ENCODE measurements at places on chromosomes 6 and 20.
A peak's percentile ranks its signal among the peaks of the same experiment; 100 is the strongest.

DNA sequence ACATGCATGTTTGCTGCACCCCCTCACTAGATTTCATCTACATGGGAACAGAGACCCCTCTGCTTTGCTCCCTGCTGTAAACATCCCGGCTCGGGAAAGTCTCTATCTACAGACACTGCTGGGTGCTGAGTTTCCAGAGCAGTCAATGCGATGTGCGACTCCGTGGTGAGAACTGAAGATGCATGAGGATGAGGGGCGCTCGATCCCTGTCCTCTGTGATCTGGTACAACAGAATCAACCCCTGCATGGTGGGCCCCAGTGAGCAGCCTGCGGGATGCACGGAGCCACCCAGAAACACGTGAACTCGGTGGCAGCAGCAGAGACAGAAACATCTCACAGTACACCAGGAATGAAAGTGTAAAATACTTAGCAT, 83.1 kb downstream of the THBS2 start:
- DNase-seq = no peak

DNA sequence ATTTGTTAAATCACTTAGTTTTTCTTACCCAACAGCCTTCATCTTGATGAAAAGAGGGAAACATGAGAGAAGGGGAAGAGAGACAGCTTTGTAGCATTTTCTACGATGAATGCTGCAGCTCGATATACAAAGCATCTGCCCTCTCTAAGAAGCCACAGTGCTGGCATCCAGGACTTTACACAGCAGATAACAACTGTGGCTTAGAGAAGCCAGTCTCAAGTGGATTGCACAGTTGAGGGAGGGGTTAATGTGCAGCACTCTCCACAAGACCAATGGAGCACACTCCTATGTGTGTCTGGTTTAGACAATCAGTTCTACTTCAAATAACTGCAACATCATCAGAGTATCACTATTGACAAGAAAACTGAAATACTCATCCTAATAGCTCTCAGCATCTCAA, 5.8 kb downstream of the C6orf120 start:
- DNase-seq = no peak

DNA sequence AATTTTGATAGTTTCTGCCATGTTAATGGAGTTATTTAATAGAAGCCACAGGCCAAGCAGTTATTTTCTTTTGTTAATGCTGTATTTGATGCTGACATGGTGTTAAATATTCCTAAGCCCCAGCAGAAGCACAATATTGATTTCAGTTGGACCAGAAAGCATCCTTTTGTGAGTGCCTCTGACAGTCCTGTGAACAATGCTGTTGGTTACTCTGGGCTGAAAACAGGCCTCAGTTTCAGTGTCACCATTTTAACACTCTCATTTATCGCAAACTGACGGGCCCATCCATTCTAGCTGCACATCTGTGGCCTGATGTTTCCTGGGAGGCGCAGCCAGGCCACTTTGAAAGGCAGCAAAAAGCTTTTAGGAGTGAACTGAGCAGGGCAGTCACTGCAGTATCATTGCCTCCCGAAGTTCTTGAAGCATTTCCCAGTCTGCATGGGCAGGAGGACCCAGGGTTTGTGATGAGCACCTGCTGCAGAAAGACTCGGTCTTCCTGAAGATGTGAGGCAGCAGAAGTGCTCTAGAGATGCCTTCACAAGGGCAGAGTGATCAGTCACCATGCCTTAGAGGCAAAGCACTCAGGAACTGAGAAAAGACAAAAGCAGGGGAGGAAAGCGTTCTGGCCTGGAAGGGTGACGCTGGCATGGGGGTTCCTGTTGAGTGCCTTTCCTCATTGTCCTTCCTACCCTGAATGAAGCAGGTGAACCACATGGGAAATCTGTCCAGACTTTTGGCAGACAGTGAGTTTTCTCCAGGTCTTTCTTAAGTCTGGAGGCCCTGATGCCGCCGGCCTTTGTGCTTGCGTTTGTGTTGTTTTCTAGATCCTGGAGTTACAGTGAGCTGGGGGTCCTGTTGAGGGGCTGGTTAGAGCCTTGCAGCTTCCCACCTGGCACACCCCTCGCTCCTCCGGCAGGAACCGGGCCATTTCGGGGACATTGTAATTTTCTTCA, 74.0 kb downstream of the ZDHHC14 start:
- DNase-seq = no peak

GRCh38 chr6:114158411-114158810, 184.4 kb downstream of the HS3ST5 start:
- no peak for DNase-seq

DNA sequence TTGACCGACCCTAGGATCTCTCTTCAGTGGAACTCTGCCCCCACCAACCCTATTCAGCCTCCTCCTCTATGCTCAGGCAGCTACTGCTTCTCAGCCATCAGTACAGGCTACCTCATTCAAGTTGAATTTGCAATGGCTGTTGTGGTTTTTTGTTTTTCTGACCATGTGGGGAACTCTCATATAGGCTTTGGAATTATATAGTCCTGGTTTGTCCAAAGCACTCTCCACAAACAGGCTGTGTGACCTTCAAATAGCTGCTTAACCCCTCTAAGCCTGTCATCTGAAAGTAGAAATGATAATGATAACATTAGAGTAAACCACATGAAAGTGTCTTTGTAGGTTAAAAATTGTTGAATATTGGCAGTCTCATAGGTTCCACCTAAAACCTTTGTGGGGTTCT, 80.3 kb downstream of the UNC5CL start:
- DNase-seq = no peak

GRCh38 chr6:80438772-80439171, 332.3 kb downstream of the BCKDHB start:
- no peak for DNase-seq

- no peak for DNase-seq
Measured at GRCh38 chr20:53598140-53599043, 4.8 kb upstream of the ZNF217 start.

DNA sequence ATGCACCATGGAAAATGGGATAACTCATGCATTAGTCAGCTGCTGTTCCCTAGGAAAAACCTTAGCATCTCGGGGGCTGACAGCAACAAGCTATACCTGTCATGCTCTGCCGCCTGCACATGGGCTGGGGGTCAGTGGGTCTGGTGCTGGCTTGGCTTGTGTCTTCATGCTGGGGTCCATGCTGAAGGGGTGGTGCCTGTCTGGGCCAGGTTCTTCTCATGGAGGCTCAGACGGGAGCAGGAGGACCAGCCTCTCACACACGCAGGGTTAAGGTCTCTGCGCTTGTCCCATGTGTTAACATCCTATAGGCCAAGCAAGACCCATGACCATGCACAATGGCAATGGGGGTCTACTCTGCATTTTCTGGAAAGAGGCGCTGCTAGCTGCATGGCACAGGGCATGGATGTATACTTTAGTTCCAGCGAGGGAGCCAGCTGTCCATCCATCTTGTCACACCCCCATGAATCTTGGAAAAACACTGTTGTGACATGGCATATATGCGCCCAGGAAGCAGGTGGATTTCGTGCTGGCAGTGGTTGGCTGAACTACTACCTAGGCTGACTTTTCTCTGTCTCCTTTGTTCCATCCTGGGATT, 24.6 kb upstream of the CST3 start:
- DNase-seq = no peak

DNA sequence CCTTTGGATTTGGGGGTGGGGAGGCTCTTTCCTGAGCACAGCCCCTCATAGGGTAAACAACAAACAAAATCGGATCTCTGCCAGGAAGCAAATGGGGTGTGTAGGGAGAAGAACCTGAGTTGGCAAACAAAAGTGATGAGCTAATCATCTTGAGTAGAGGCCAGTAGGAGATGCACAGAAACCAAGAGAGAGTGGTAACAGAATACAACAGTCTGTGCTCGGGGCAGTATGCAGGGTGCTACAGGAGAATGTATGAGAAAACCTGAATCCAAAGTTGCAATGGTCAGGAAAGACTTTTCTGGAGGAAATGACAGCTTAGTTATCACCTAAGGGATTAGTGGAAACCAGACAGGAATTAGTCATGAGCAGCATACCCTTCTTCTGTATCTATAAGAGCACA, 177.8 kb downstream of the CDKAL1 start:
- DNase-seq = no peak

DNA sequence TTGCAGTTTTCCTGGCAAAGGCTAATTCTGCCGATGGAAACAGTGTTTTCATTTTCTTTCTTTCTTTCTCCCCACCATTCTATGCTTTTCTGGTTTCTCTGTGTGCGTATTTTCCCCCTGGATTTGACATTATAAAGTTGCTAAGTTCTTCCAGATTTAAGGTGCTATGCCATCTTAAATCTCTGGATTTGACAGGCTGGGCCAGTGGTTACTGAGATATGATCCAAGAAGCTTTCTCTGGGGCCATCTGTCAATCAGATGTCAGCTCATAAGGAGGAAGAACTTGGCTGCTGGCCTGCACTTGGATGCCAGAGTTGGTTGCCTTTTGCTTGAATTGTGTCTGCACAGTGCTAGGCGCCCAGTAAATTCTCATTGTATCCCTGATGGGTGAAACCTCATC, 39.7 kb downstream of the SLC2A10 start:
- DNase-seq = no peak

DNA sequence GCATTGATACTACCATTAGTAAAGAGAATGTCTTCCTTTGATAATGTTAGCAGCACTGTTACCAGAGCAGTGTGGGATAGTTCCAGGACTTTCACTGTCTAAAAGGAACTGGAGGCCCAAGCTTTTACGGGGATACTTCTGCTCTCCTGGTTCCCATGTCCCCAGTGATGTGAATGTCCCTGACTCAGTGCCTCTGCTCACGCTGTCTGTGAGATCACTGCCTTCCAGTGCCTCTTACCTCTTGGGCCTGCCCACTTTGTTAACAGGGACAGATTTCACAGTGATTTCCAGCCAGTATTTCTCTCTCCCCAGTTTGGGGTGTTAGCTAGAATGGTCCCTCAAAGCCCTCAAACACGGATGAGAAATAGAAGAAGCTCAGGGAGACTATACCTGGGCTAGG, 14.4 kb downstream of the PTPRA start:
- DNase-seq = no peak

DNA sequence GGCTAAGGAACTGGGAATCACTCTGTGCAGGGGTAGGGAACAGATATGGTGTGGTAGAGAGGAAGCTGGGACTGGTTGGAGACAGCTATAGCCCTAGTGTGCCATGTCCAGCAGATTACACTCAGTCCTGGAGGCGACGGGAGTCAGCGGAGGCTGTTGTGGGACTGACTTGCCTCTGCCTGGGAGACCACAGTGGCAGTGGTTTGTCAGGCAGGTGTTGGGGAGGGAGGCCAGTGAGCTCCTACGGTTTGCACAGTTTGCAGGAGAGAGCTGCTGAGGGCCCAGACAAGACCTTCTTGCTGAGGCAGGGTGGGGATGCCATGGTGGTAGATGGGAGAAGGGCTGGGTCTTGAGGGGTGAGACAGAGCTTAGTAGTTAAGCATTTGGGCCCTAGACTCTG, 4.9 kb downstream of the PLCG1 start:
- DNase-seq = no peak

- no peak for DNase-seq
Measured at GRCh38 chr6:32529697-32530430, at the start of gene HLA-DRB5. HLA-DRB5 (minus strand) TSS chr6:32530287; CDS start chr6:32530224, 63 bp downstream.

GRCh38 chr20:38212806-38213606, 47.5 kb downstream of the KIAA1755 start:
- DNase-seq = no peak

DNA sequence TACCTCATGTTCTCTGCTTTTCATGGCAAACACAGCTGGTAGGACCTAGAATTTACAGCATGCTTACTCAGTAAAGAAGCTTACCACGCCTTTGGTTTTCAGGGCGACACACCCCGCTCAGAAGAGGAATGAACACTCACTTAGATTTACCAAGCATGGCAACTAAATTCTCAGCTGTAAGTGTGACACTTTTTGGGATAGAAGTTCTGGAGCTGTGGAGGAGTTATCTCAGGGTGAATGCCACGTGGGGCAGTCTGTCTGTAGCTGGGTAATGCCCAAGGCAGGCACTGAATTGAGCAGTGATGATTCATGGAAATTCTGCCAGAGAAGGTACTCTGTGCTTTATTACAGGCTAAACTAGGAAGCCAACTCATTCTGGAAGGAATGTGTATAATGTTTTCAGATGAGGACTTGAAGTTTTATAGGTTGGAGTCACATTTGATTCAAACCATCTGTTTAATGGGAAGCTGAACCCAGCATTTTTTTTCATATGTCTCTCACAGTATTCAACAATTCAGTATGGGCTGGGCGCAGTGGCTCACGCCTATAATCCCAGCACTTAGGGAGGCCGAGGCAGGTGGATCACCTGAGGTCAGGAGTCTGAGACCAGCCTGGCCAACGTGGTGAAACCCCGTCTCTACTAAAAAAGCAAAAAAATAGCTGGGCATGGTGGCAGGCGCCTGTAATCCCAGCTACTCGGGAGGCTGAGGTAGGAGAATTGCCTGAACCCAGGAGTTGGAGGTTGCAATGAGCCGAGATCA, 3.5 kb upstream of the PRIM2 start:
- DNase-seq = no peak

- peak; percentile 69 for DNase-seq
Measured at GRCh38 chr20:20452254-20452676, 84.4 kb downstream of the INSM1 start.

- no peak for DNase-seq
Measured at GRCh38 chr20:43571310-43571709, 12.5 kb downstream of the SGK2 start.

- DNase-seq = no peak
Measured at GRCh38 chr6:135675862-135676261, 175.6 kb upstream of the PDE7B start.

DNA sequence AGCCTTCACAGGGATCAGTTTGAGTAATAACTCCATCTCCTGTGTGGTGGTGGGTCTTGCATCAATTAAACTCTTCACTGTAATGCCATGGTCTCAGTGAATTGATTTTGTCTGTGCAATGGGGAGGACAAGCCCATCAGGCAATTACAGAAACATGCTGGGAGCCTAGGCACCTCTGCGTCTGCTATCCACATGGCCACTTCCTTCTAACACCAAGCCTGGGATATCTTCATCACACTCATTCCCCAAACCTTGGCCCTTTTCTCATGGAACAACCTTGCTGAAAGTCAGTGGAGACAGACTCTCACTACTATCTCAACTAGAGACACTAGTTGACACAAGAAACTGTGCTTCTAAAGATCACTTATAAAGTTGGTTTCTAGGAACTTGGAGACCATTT, 210.1 kb upstream of the SHLD1 start:
- DNase-seq = no peak

DNA sequence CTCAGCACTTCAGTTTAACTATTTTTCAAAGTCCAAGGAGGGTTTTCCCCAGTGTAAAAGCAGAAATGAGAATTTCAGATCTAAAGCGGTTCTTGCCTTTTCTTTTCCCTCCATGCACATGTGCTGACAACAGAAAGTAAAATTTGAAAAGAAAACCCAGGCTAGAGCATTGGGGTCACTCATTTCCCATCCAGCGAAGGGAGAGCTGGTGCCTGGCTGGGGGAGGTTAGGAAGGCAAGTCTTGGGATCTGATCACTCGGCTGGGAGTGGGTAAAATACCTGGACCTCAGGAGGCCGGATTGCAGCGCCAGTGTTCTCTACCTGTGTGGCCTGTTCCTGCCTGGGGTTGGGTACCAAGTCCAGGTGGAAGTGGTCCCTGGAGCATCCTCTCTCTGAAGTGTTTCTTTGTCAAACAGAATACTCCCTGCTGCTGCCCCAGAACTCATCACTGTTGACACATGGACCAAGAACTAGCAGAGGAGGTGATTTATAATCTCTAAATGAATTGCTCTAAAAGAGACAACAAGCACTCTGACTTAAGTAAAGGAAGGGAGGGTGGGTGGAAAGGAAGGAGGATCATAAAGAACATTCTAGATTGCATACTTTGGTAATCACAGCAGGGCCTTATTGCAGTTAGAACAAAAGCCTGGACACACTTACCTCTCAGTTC, 136.0 kb downstream of the MTHFD1L start:
- no peak for DNase-seq

All from activated CD4-positive, alpha-beta T cell treated with anti-CD3 and anti-CD28 coated beads, Interleukin-2, amount 50 U/mL, for 24 hours (primary cell).